AG04449 (cell line): ENCODE measurements at places on chromosomes 2 and 18.
A peak's percentile ranks its signal among the peaks of the same experiment; 100 is the strongest.

DNA sequence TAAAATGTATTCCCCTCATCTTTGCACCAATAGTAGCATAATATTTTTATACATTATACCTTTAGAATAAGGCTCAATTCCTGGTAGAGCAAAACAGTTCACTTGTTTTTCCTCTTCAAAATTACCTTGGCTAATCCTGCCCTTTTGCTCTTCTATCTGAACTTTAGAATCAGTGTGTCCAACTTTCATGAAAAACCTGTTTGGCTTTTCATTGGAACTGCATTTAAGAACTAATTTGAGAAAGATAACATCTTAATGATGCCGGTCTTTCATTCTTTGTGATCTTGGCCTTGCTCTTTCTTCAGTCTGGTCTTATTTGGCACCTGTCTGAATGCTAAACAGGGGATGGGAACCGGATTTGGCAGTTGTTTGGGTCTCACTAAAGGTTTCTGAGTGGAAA, 112.9 kb upstream of the CD302 start:
- no peak for DNase-seq

DNA sequence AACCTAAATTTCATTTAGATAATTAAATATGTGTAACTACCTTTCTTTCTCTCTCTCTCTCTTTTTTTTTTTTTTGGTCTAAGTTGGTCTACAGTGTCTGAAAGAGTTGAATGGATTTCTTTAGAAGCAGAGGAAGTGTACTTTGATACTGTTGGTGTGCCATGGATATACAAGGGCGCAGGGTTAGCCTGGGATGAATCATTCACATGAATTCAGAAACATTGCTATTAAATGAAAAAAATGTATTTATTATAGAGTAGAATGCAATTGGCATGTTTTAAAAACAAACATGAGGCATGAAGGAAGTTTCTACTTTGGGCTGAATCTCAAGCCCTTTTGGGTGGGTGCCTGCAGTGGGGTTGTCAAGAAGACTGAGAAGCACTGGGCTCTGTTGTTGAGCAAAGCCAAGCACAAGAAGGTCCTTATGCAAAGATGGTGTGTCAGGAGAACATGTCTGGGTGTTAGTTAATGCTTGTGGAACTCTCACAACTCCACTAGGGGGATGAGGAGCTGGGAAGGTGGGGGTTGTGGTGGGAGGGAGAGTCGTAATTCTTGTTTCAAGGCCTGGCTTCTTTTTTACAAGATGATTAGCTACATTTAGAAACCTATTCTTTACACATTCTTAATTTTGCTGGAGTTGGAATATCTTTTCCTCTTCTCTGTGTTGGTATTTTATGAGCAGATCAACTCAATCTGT, 57.9 kb downstream of the LYPD6 start:
- no peak for DNase-seq

DNA sequence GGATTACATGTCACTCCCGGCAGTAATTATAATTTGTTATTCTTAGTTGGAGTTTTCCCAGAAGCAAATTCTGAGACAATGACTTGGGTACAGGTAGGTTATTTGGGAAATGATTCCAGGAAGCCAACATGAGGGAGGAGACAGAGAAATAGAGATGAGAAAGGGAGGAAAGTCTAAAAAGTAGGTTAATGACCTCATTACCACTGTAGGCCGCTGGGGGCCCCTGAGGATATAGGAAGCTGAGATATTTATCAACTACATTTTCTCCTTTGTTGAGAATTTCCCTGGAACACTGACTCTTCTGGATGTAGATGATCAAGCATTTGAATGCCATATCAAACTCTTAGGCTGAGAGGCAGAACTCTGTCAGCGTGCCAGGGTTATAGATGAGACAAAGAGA, 284.3 kb downstream of the ICOS start:
- DNase-seq: no peak

- DNase-seq: no peak
These were observed 116.0 kb downstream of the PLA2R1 start for GRCh38 chr2:159946326-159946999.

DNA sequence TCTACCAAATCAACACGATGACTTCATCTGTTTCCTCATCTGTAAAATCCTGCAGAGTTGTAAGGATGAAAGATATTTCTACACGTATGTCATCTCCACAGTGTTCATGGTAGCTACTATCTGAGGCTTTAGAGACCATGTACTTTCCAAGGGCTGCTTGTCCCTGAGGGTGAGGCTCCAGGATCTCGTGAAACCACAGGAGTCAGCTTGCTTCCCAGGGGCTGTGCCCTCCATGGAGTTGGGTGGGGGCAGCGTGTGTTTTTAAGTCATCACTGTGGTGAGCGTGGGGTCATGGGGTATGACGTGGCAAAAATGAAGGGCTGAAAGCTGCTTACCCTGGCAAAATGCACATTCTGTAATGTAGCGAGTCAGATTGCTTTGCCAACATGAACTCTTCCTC, 81.6 kb downstream of the ASAP2 start:
- DNase-seq: peak; percentile 72

- no peak for DNase-seq
These were observed 33.9 kb downstream of the ERLEC1 start for GRCh38 chr2:53820711-53821110.

DNA sequence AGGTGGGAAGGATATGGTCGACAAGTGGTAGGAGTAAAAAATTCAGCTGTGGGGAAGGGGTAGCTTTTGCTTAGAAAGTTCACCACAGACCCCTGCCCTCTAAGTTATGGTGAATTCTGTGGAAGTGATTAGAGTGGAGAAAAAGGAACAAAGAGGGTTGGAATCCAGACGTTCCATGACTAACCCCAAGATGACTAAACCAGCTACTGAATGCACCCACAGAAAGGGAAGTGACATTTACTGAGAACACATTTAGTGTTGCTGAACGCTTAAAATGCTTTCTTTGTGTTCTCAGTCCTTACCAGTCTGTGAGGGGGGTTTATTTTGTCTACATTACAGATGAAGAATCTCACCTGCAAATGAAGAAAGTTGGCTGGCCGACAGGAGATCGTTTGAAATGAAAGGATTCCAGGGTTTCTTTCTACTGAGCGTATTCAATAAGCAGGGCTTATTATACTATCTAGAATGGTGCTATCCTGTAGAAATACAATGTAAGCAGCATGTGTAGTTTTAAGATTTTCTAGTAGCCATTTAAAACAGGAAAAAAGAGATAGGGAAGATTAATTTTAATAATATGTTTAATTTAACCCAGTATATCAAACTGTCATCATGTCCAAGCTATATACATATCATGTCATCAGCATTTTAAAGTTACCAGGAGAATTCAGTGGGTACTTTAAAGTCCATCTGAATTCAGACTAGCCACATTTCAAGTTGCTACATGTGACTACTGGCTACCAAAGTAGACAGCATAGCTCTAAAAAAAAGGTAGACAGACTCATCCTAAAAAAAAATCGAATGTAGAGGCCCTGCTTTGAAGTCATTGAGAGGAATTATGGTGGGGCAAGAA, 60.1 kb downstream of the LIMS1 start:
- DNase-seq: peak; percentile 80

DNA sequence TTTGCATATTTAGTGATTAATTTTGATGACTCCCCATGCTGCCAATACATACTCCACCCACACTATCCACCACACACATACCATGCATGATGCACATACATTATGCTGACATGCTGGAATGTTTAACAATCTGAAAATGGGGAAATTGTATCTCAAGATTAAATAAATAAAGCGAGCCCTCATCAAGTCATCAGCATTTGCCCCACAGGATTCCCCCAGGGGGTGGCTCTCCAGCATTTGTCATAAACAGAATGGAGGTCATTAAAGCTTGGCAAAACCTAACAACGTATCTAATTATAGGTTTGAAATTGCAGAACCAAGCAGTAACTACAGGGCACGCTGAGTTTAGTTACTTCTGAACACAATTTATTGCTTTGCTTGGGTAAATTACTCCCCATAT, 141.2 kb upstream of the TACR1 start:
- peak; percentile 28 for DNase-seq

DNA sequence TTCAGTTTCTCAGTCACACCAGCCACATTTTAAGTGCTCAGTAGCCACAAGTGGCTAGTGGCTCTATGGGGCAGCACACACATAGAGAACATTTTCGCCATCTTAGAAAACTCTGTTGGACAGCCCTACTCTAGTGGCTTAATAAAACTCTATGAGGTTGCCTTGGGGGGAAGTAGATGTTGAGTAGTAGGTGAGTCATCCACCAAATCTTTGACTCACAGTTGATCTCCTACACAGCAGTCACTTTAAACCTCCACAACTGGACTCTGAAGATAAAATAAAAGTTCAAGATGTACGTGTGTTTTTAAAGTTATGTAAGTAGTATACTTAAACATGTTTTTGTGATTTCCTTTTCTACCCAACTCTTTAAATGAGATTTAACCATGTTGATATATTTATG, 379.0 kb downstream of the SETBP1 start:
- DNase-seq: peak; percentile 17

- DNase-seq: peak; percentile 45
These were observed 8.1 kb downstream of the LBH start for GRCh38 chr2:30239308-30239985.

DNA sequence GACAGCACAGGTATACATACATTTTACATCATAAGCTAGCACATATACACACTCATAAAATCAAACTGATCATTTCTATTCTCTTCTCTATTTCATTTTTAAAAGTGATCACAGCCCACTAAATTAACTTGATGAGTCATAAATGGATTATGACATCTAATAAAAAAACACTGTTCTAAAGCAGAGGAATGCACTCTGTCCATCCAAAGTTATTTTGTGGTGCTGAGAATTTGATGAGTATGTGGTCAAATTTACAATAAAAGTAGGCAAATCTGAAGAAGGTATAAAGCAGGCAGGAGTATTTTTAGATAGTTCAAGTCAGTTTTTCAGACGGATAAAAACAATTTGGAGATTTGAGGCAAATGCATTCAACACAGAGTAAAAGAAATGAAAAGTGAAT, 104.4 kb downstream of the NOL4 start:
- no peak for DNase-seq

DNA sequence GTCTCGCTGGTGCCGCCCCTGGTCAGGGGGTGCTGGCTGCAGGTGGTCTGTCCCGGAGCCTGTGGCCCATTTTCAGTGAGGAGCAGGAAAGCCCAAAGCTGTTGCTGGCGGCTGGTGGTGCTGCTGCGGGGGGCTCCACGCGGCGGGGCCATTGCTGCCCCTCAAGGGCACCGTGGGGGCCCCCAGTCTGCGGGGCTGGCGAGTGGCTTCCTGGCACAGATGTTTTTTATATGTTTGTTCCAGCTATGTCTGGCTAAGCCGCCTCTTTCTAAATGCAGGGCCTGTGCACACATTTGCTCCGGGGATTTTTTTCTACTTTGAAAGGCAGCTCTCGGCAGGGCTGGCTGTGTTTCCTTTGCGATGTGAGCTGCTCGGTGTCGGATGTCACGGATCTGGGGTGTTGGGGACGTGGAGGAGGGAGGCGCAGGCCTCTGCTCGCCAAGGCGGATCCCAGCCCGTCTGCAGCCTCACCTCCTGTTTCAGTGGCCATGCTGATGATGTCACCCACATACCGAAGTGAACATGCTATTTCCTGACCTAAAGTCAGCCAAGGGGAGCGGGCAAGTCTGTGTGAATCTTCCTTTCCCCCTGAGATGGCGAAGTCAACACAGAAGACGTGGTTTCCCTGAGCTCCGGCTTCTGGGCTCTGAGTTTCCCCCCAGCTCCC, 112.0 kb upstream of the CTDP1 start:
- peak; percentile 81 for DNase-seq

- DNase-seq: no peak
These were observed 108.8 kb upstream of the DLX2 start for GRCh38 chr2:172211512-172211911.

- no peak for DNase-seq
These were observed 381.0 kb upstream of the MEX3C start for GRCh38 chr18:51578406-51578980.

DNA sequence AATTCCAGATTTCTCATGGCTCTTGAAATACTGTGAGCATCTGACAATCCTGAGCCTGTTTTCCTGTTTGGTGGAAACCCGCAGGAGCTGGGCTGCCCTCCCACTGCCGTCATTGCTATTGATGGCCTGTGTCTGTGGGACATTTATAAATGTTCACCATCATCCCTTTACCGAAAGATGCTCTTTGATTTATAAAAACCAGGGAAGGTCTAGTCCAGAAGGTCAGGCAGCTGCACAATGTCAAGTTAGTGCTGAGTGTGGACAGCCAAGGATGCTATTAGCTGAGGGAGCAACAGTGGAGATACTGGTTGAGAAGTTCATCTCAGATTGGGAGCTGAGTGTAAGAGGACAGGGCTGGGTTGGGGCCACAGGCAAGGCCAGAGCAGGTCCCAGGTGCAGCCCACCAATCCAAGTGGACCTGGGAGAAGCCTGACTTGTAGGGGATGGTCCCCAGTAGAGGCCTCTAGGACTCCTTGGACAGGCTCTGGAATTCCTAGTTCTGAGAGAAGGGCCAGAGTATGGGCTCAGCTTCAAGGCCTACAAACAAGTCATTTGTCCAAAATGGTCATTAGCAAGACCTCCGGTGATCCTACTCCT, 55.1 kb downstream of the COPS8 start:
- no peak for DNase-seq

- DNase-seq: no peak
These were observed 115.7 kb upstream of the RBMS1 start for GRCh38 chr2:160609346-160609745.

DNA sequence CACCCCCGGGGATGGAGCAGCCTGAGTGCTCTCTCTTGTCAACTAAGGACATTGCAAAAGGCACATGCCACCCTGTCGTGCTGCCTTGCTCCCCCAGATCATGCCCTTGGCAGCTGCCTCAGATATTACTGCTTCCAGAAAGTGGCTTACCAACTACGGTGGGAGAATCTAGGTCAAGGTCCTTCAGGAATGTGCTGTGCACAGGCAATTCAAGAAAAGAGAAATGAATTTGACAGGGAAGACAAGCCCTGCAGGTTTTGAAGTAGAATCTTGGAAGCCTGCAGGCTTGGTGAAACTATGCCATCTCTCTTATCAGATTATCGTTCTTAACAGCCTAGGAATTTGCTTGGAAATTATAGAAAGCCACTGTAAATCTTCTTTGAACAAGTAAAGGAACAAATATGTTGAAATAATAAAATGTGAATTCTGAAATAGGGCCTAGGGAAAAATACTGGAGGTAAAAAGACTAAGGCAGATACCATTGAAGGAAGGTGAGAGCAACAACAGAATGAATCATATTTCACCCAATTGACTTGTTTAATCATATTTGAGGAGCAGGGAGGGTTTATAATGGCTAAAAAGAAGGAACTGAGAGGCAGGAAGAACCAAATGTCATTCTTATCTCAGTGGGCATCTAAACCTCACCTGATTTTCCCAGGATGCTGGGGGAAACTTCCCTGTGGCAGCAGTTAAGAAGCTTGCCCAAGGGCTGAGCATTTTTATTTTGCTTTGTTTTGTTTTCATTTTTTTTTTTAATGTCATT, 94.0 kb upstream of the GLS start:
- no peak for DNase-seq

DNA sequence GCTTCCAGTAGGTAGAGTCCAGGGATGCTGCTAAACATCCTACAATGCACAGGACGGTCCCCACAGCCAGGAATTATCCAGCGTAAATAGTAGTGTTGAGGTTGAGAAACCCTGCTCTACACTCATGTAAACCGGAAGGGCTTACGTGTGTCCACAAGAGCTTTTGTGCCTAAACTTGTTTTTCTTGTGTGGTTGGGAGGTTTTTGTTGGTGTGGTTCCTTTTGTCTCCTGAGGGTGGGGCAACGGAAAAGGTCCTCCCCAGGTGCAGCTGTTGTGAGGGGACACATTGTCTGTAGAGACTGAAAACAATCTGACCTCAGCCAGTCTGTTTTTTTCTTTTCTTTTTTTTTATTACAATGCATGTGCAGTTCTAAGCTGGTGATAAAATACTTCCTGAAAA, 72.7 kb upstream of the MGAT5 start:
- no peak for DNase-seq
